Thoracic aorta (tissue), 2 donors: ENCODE measurements at places on chromosomes 16 and 17. TPM values are rescaled to one million over a fixed set of nuclear protein-coding genes. Genes with fewer than 3 reads are reported as not detected.
A peak's percentile ranks its signal among the peaks of the same experiment; 100 is the strongest.

DNA sequence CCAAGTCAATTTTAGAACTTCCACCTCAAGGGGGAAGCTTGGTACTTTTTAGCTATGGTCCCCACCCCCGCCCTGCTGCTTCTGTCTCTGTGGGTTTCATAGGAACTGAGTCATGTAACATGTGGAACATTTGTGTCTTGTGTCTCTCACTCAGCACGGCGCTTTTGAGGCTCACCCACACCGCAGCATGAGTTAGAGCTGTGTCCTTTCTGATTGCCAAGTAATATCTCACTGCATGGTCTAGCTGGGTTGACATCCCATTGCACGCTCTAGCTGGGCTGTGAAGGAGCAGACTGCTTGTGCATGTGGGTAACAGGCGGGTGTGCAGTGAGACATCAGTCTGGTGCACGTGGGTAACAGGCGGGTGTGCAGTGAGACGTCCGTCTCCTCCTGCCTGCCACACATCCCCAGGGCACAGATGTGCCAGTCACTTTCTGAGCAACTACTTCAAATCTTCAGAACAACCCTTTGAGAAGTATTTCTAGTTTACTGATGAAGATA is 26.4 kb upstream of the SLC7A5 start:
- H3K27me3 ChIP-seq = no peaks in the 10 kb centered on the region
- DNase-seq = no peak
- no peak overlapping the region for H3K4me3 ChIP-seq
- no peaks in the 10 kb centered on the region for H3K36me3 ChIP-seq

GRCh38 chr17:15261258-15261801 is 3.8 kb downstream of the PMP22 start:
- DNase-seq = no peak
- peak overlapping the region; percentile 96 for H3K4me3 ChIP-seq
- peak overlapping the region; percentile 98 for H3K27ac ChIP-seq
- peaks cover 15% of the 10 kb centered on the region for H3K36me3 ChIP-seq
- H3K27me3 ChIP-seq = no peaks in the 10 kb centered on the region

- DNase-seq = no peak
- no peaks in the 10 kb centered on the region for H3K27me3 ChIP-seq
- peaks cover 13% of the 10 kb centered on the region for H3K36me3 ChIP-seq
- H3K4me1 ChIP-seq = peaks cover 13% of the 10 kb centered on the region
Measured at GRCh38 chr17:82400206-82400605, 17.9 kb upstream of the HEXD start.

The MPG gene
- 93.1 TPM for total RNA-seq

DNA sequence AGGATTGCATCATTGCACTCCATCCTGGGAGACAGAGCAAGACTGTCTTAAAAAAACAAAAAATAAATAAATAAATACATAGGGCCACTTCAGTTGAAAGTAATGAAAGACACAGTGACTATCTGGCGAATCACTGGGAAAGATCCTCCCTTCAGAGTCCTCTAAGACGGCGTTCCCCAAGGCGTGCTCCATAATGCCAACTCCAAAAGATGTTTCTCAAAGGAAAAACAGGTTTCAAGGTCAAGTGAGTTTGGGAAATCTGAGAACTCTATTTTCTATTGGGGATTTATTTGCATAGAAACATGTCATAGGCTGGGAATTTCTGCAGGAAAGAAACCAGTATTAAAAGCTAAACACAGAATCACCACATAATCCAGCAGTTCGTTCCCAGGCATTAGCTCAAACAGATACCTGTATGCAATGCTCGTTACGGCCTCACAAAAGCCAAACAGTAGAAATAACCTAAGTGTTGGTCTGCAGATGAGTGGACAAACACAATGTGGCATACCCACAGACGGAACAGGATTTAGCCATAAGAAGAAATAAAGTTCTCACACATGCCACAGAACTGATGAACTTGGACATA is 7.9 kb downstream of the KLHDC4 start:
- H3K4me1 ChIP-seq = no peaks in the 10 kb centered on the region
- no peak overlapping the region for H3K27ac ChIP-seq
- peaks cover 48% of the 10 kb centered on the region for H3K36me3 ChIP-seq
- no peaks in the 10 kb centered on the region for H3K27me3 ChIP-seq
- no peak for DNase-seq

The KCNJ16 gene
- total RNA-seq = not detected

GRCh38 chr16:31476303-31477219 is 4.6 kb downstream of the TGFB1I1 start:
- H3K27ac ChIP-seq = no peak overlapping the region
- H3K27me3 ChIP-seq = no peaks in the 10 kb centered on the region
- peaks cover 48% of the 10 kb centered on the region for H3K36me3 ChIP-seq
- peaks cover 22% of the 10 kb centered on the region for H3K4me1 ChIP-seq
- peak overlapping the region; percentile 59 for H3K4me3 ChIP-seq

GRCh38 chr17:33322063-33322462 is 29.0 kb upstream of the ASIC2 start:
- no peaks in the 10 kb centered on the region for H3K4me1 ChIP-seq
- H3K27ac ChIP-seq = no peak overlapping the region
- H3K36me3 ChIP-seq = no peaks in the 10 kb centered on the region
- no peak for DNase-seq
- H3K4me3 ChIP-seq = no peak overlapping the region

DNA sequence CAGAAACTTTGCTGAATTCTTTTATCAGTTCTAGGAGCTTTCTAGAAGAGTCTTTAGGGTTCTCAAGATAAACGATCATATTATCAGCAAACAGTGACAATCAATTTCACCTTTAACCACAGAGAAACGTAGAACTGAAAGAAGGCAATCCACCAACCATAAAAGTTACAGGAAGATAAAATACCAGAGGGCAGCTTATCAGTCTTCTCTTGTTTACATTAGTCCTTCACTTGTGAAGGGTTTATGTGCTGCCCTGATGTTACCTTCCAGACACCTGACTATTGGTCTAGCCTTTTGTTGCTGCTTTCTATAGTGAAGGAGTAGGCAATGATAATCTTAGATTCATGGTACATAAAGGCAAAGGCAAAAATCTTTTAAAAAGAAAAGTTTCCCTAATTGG is 73.2 kb upstream of the EFCAB3 start:
- no peak overlapping the region for H3K4me3 ChIP-seq
- no peak for DNase-seq
- H3K4me1 ChIP-seq = no peaks in the 10 kb centered on the region
- no peaks in the 10 kb centered on the region for H3K27me3 ChIP-seq

DNA sequence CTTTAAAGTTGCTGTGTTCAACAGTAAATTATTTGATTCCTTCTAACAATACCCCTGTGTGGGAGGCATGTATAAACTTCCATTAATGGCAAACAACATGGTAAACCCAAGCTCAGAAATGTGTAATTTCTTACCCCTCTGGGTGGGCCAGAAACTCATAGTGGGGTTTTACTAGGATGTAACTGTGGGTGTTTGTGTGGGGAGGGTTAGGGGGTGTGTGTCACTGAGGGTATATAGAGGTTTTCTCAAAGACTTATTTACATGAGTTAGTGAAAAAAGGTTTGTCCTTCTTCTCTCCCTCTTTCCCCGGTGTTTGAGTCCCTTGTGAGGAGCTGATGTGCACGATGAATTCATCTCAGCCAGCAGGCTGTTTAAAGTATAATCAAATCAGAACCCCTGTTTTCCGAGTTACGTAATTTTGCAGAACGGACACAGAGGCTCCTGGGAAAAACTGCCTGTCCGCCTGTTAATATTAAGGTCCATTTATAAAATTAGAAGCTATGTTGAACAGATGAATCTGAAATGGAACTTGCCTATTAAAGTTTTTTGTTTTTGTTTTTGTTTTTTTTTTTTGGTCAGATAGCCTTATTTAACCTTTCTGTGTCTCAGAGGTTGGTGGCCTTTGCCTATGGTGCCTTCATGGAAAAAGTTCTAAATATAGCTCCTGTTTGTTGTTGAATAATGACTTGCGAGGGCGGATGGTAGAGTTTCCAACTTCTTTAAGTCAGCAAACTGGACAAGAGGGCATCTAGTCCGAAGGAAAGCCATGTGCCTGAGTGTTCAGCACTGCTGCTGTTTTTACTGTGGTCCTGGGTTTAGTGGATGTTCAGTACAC is 73.3 kb downstream of the MSI2 start:
- peak overlapping the region; percentile 1 for H3K27ac ChIP-seq
- H3K4me3 ChIP-seq = peak overlapping the region; percentile 22
- no peaks in the 10 kb centered on the region for H3K27me3 ChIP-seq
- DNase-seq = no peak
